Activated effector memory CD4-positive, alpha-beta T cell treated with anti-CD3 and anti-CD28 coated beads, Interleukin-2, amount 50 U/mL, for 16 hours (primary cell): ENCODE measurements at places on chromosomes 3 and 15.

DNA sequence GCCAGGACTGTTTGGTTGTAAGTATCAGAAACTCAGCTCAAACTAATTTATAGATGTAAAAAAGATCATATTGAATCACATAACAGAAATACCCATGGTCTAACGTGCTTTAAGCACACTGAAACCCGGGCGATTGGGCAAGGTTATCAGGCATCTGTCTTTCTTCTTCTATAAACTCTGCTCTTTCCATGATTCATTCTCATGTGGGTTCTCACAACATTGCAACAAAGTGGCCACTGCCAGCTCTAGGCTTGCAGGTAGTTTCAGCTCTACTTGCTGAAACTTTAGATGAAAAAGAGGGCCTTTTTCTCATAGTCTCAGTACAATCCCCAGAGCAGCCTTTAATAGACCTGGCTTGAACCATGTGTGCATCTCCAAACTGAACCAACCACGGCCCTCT lies 456.1 kb downstream of the MFSD1 start:
- DNase-seq, result no peak

DNA sequence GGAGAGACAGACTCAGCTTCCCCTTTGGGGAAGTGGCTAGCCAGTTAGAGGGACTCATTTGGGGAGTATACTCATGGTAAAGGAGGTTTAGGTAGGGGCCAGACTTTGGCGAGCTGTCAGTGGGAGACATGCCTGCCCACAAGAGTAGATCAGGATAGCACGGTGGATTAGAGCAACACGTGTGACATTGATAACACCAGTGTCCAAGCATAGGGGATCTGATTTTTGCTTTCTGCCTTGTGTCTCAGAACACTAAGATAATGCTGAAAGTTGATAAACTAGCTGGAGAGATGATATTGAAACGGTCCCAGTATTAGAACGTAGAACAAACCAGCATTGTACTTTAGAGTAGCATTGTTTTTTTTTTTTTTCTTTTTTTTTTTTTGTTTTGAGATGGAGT lies 25.9 kb downstream of the MAP6D1 start:
- no peak for DNase-seq

- no peak for DNase-seq
These were observed 1.3 kb downstream of the ACAP2 start for GRCh38 chr3:195441476-195441991.

DNA sequence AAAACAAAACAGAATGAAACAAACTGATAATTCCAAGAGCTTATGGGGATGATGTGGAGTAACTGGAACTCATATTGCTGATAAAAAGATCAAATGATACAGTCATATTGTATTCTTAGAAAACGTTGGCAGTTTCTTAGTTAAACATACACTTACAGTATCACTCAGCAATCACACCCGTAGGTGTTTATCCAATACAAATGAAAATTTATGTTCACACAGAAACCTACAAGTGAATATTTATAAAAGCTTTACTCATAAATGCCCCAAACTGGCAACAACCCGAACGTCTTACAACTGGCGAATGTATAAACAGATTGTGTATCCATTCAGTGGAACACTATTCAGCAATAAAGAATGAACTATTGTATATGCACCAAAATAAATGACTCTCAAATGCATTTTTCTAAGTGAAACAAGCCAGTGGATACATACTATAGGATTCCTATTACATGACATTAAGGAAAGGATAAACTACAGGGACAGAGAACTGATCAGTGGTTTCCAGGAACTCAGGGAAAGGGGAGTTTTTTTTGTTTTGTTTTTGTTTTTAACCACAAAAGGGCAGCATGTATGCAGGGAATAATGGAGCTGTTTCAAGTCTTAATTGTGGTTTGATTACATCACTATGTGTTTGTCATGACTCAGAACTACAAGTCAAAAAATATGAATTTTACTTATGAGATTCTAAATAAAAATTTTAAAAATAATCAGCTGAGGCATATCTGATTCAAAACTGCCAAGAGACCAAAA lies 71.8 kb upstream of the NDUFB4 start:
- DNase-seq, result no peak

GRCh38 chr3:170257145-170257544 lies 34.9 kb downstream of the PRKCI start:
- no peak for DNase-seq

GRCh38 chr3:54232618-54233017 lies 110.3 kb downstream of the CACNA2D3 start:
- no peak for DNase-seq

- no peak for DNase-seq
These were observed 17.1 kb upstream of the LZTFL1 start for GRCh38 chr3:45858809-45859543.

- DNase-seq, result no peak
These were observed 149.7 kb upstream of the LRRFIP2 start for GRCh38 chr3:37324131-37324530.

DNA sequence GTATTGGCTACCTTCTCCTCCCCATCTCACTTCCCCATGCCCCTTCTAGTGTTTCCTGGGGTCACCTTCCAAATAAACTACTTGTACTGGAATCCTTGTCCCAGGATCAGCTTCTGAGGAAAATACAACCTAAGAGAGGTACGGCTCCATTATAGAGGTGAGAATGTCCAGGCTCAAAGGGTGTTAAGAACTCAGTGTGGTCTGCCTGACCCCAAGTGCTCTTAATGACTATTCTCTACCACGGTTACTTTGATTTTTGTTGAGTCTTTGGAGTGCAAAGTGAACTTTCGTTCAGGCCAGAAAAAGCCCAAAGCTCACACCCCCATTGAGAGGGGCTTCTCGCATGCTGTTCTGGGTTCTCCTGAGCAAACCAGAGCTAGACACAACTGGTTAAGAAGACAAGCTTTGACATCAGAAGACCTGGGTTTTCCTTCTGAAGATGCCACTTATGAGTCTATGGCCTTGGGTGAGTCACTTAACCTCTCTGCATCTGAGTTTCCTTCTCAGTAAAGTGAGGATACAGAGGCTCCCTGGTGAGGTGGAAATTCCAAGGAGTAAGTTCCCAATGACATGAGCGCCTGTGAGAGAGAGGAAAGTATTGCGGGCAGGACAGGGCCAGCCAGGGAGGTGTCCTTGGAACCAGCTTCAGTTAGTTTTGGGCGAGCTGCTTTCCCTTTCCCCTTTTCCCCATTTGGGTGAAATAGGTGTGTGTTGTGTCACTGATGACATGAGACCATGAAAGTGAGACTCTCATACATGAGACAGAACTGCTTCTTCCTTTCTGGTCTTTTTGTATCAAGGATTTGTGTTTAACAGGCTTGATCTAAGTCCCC lies 475.0 kb upstream of the PROK2 start:
- no peak for DNase-seq

DNA sequence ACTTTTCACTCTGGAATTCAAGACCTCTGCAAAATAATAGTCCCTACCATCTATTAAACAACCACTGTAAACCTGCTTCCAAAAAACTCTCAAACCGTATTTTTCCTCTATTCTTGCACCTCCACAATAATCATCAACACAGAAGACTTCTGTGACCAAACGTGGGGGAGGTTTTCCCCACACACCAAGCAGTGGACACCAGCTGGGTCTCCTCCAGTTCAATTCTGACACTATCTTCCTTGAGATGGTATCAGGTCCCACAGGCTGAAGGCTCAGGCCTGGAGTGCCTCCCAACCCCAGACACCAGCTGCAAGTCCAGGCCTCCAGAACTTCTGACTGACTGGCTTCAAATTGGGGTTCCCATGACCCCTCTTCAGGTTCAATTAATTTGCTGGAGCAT lies 89.6 kb upstream of the RAP2B start:
- DNase-seq, result no peak

DNA sequence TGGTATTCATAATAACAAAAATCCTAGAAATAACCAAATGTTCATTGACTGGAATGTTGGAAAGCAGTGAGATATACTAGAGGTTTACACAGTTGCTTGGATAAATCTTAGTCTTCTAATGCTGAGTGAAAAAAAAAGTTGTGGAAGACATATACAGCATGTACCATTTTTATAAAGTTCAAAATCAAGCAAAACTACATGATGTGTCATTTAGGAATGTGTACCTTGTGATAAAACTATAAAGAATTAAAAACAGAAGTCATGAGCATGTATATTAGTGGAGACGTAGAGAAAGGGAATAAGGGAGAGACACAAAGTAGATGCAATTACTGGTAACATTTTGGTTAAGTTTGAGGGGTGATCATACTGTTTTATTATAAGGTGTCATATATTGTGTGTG lies 45.2 kb downstream of the FBXL2 start:
- no peak for DNase-seq

- DNase-seq, result peak; percentile 76
These were observed 38.6 kb downstream of the CLEC3B start for GRCh38 chr3:45064512-45065372.

DNA sequence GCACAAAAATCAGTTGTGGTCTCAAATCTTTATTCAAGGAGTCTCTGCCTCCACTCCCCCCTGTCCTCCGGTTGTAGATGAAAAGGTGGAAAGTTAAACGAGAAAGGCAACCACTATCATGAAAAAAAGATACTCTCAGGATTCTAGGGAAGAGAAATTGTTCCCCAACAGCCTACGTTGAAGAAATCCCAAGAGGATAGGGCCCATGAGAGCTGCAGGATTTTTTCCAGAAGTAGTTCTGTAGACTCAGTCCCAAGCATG lies 14.3 kb downstream of the ZIC1 start:
- DNase-seq, result no peak

- DNase-seq, result no peak
These were observed 56.6 kb downstream of the RFTN1 start for GRCh38 chr3:16456784-16457415.

GRCh38 chr3:127768346-127769008 lies 53.8 kb downstream of the MGLL start:
- no peak for DNase-seq

DNA sequence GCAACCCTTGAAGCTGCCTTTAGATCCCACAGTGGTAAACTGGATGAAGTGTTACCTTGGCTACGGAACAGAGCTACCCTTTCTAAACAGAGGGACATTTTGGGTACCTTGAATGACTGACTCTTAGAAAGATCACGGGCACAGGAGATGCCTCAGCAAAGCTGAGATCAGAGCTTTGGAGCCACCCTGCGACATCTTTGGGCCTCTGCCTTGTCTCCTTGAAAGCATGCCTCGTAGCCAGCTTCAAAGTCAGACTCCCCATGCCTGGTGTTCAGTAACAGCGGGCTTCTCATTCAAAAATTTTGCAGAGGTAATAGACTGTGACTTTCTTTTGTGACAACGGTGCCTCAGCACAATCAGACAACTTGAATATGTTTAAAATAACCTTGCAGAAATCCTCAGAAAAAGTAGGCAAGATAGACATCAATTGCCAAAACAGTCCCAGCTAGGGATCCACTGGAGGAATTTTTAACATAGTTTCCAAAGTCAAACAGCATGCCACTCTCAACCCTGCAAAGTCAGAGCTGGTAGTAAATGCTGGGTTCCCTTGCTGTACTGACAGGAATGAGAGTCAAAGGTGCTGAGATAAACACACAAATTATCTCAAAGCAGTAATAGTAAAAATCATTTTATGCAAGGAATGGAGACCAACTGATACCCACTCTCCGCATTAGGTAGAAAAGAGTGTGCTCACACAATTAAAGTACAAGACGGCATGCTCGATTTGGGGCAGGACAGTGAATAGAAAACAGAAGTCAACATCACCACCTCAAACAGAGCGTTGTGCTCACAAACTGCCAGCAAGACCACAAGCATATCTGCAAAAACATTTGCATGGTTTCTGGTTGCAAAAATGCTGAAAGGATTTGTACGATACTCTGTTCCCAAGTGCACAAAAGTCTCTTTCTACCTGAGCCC lies 82.1 kb downstream of the MYO1E start:
- no peak for DNase-seq

- DNase-seq, result no peak
These were observed 762 bp upstream of the ARL6 start for GRCh38 chr3:97763586-97764406.

- no peak for DNase-seq
These were observed 2.2 kb upstream of the IL17RC start for GRCh38 chr3:9914559-9915253.

DNA sequence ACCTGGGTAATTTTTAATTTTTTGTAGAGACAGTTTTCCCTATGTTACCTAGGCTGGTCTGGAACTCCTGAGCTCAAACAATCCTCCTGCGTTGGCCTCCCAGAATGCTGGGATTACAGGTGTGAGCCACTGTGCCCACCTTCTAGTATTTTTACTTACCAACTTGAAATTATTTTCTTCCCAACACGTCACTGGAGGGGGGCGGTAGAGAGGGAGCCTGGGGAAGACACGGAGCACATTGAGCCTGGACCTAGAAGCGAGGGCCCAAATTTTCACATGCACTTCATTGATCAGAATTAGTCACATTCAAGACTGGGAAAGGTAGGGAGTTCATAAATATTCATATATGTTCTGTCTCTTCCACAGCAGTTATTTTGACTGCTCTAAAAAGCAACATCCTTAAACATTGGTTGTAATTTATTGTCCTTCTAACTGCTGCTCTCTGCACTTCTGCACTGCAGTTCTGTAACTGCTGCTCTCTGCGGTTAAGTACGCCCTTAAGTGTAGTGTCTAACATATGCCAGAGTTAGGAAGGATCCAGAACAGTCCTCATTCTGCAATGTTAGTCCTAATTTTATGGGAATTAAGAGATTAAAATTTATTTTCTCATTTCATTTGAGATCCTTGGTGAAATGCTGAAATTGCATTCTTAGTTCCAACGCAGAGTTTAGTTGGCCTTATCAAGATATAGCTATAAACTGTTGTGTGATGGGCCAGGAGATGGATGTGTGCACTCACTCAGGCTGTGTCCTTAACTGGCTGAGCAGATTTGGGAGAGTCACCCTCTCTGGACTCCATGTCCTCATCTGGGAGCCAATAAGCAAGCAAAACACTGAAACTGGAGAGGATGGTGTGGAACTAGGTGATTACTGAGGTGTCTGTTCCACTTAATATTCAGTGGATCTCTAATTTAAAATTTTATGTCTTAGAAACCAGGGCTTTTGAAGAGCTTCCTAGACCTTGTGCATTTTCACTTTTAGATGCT lies 98.2 kb downstream of the STRIT1 start:
- DNase-seq, result no peak

- no peak for DNase-seq
These were observed 30.6 kb downstream of the POLG start for GRCh38 chr15:89303986-89304385.

DNA sequence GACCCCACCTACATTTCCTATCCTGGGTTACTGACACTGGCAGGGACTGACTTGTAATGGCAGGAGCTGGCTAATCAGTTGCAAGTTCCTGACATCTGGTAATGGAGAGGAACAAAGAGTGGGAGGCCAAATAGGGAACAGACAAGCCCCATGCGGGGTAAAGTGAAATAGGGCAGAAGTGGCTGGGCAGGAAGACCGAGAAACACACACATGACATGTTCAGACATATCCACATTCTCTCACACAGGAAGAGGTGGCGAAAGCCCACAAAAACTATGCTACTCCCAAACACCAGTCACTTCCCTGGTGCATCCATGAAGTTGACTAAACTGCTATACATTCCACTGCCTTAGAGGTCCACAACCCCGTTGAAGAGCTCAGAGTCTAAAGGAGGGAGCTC lies 394.1 kb upstream of the TBL1XR1 start:
- no peak for DNase-seq

- DNase-seq, result no peak
These were observed 7.4 kb downstream of the SLC38A3 start for GRCh38 chr3:50212502-50212901.

- DNase-seq, result peak; percentile 84
These were observed 826 bp downstream of the LRRC58 start for GRCh38 chr3:120348065-120348990.

- no peak for DNase-seq
These were observed 53.5 kb downstream of the DGKG start for GRCh38 chr3:186308549-186308948.

- DNase-seq, result no peak
These were observed 30.9 kb downstream of the TFG start for GRCh38 chr3:100740207-100740606.

- no peak for DNase-seq
These were observed 17.9 kb downstream of the HRH1 start for GRCh38 chr3:11172096-11172690.
